Vagina (tissue), 2 donors: ENCODE measurements at places on chromosomes 2 and 18.

DNA sequence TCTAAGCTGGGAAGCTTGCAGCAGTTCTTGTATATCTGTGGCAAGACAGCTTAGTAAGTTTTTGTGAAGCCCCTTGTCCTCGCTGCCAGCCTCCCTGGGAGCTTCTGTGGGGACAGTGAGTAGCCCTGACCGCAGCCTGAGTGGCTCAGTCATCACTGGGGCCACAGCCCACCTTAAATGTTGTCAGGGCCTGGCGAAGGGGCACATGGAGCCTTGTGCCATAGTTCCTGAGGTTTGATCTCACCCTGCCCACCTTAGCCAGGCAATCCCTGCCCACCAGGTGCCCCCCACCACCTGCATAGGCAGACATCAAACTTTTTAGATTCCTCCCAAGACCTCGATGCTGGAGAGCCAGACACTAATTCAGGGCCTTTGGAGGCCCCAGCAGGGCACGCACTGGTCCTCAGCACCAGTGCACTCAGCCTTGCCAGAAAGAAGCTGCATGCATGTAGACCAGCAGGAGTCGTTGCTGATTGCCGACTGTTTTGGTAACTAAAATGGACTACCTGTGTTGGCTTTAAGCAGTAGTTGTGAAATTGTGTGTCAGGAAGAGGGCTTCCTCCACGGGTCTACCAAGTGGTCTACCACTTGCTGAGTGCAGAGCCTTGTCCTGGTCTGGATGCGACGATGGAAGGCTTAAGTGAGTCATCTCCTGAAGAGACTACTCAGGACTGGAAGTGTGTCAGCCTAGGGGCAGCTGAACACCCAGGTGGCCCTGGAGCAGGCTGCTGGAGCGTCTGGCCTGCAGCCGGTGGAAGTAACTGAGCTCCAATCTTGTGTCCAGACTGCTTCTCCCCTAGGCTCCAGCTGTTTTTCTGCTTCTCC lies 233.1 kb downstream of the SEPTIN10 start:
- DNase-seq = no peak

GRCh38 chr2:207162316-207162715 lies 3.4 kb downstream of the KLF7 start:
- no peak for DNase-seq

GRCh38 chr2:187638840-187639239 lies 84.6 kb upstream of the TFPI start:
- no peak for DNase-seq

DNA sequence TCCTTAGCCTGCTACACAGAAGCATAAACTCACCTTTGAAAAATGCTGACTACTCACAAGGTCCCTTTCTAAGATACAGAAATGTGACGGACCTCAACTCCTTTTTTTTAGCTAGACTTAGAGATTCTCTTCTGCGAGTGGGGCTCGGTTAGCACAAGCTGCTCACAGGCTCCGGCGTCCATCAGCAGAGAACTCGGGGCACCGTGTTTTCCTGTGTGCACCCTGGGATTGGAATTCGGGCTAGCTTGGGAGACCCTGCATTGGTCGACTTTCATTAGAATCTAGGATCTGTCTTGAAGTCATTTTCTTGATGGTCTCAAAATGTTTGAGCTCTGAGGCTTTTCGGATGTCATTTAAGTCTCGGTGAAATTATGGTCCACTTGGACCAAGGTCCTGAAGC lies 191.2 kb downstream of the GBX2 start:
- DNase-seq = no peak

- no peak for DNase-seq
These were observed 18.5 kb upstream of the IL36G start for GRCh38 chr2:112959109-112959812.

- no peak for DNase-seq
These were observed 584.6 kb downstream of the CNTNAP5 start for GRCh38 chr2:124609667-124610066.

- no peak for DNase-seq
These were observed 5.2 kb downstream of the RETREG2 start for GRCh38 chr2:219183151-219183772.

GRCh38 chr2:43238176-43238575 lies 11.8 kb upstream of the ZFP36L2 start:
- no peak for DNase-seq

DNA sequence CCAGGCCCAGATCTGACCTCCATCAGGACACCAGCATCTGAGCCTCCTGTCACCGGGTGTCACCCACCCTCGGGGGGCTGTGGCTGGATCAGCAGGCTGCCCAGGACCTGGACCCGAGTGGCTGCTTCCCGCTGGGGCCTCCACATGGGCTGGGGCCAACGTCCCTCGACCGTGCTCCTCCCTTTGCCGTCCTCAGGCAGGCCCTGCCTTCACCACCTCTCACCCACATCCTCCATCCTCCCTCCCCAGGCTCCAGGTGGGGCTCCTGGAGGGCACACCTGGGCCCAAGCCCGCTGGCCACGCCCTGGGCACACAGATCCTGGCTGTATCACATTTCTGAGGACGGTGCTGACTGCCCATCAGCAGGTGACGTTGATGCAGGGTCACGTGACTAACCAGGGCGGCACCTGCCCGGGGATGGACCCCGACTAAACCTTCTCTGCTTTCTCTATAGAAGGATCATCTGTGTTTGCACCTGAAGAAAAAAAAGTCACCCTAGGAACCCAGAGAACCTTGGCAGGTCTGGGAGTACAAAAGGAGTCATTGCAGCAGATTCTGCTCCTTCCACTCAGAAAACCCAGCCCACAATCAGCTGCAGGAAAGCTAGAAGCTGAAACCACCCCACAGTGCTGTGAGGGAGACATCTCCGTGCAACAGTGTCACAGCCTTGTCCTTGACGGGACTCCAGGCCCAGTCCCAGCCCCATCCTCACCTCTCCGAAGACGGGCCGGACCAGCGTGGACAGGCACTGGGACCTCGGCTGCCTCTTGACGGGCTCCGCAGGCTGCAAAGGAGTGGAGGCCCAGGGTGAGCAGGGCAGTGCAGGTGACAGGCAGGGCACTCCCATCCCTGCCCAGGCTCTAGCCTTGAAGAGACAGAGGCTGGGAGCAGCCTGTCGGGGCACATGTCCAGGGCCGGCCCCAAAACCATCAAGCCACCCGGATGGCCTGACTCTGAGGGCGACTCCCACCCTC lies 11.2 kb downstream of the STK25 start:
- no peak for DNase-seq

DNA sequence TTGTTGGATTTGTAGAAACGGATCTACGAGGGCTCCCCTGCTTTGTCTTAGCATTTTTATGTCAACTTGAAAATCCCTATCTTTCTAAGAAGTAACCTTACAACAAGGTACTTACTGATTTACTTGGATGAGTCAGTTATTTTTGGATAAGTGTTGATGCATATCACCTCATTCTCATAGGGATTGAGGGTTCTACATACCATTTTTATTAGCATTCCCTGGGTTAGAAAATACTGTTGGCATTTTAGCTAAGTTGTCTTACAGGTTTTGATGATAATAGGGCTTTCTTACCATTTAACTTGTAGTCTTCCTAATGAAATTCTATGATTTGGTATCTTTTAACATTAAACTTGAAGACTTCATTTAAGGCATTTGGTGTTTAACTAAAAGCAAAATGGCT lies 125.2 kb downstream of the UBE2E3 start:
- DNase-seq = no peak

- no peak for DNase-seq
These were observed 325.6 kb downstream of the HRH4 start for GRCh38 chr18:24786027-24786426.

DNA sequence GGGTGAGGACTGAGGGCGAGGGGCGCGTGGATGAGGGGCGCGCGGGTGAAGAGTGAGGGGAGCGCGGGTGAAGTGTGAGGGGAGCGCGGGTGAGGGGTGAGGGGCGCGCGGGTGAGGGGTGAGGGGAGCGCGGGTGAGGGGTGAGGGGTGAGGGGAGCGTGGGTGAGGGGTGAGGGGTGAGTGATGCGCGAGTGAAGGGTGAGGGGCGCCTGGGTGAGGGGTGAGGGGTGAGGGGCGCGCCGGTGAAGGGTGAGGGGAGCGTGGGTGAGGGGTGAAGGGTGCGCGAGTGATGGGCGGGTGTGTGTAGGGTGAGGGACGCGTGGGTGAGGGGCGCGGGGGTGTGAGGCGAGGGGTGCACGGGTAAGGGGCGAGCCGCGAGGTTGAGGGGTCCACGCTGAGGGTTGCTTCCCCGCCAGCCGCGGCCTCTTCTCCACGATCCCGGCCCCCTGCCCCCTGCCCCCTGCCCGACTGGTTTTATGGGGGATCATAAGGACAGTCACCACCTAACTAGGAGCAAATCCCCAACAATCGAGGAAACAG lies 1.1 kb upstream of the SLC66A2 start:
- DNase-seq = no peak

GRCh38 chr2:2331881-2332280 lies 806 bp upstream of the MYT1L start:
- no peak for DNase-seq

- DNase-seq = no peak
These were observed 1195.7 kb upstream of the ZEB2 start for GRCh38 chr2:145715601-145716000.

DNA sequence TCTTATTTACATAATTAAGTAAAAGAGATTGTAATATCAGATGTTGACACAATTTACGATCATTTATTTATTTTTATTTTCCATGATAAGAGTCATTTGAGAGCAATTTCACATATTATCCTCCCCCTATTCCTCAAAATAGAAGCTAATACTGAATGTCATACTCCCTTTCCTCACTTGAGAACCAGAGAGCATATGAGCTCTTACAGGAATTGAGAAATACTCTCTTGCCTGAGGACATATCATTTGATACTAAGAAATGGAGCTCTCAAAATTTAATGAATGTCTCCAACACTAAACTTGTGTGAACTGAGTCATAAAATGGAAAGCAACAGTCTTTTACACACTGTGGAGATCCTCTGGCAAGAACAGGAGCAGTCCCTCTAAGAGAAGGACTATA lies 68.5 kb upstream of the CHST9 start:
- DNase-seq = no peak

DNA sequence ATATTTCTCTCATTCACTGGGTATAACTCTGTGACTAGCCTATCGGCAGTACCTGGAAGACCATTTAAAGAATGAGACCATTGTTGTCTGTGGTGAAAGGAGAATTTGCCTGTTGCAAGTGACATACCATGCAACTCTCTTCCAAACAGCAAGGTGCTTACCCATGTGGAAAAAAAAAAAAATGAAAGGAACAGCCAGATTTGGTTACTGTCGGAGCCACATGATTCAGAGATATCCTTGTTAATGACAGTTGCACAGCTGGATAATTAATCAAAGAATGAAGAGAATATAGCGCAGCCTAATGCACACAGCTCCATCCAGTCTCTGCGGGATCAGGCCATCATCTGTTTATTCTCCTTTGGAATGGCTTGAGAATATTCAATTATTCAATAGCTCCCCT lies 141.8 kb downstream of the HRH4 start:
- DNase-seq = peak; percentile 6

DNA sequence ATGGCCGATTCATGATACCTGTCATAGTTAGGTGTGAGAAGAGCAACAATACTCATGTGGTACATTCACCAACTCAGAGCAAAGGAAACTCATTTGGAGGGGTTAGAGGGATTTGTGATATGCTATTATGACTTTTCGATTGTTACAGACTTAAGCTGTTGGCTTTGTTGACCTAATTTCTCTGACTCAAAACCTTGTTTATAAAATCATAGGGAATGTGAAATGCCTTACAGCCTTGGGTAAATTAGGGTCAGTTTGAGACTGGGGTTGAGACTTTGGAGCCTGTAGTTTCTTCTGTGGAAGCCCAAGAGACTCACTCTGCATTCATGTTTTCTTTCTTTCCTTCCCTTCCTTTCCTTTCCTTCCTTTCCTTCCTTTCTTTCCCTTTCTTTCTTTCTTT lies 261.9 kb downstream of the LRRTM1 start:
- no peak for DNase-seq

- no peak for DNase-seq
These were observed 12.2 kb downstream of the PLB1 start for GRCh38 chr2:28507796-28508764.

- DNase-seq = no peak
These were observed 443.1 kb downstream of the THSD7B start for GRCh38 chr2:137208431-137208891.

DNA sequence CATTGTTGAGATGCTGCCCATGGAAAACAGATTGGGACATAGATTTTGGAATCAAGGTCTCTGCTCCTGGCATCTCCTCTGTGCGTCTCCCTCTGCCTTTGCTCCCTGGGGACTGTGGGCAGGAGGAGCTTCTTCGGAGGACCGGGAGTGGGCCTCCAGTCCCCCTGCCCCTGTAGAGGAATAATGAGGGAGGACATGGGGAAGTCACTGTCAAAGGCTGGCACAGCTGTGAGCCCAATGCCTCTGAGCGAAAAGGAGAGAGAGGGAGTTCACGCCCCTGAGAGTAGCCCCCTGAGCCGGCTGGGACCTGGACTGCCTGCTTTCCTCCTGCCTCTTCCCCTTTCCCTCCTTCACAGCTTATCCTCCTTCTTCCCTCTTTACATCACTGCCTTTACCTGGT lies 195.0 kb downstream of the LOXHD1 start:
- DNase-seq = no peak

DNA sequence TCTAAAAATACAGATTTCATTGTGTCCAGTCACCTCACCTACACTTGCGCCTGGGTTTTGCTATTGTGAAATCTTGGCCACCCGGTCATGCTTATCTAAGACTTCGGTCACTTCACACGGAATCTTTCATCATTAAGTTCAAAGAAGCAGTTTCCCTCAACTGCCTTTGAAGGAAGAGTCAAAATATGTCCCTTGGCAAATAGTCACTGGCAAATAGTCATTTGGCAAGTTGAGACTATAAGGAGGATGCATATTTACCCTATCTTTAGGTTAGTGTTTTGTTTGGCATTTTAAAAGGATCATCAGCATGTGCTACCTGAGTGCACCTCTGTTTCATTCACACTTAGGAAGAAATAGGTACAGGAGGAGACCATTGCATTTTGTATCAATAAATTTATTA lies 95.9 kb downstream of the FEZ2 start:
- no peak for DNase-seq

GRCh38 chr2:153373510-153374279 lies 104.9 kb downstream of the RPRM start:
- DNase-seq = no peak

DNA sequence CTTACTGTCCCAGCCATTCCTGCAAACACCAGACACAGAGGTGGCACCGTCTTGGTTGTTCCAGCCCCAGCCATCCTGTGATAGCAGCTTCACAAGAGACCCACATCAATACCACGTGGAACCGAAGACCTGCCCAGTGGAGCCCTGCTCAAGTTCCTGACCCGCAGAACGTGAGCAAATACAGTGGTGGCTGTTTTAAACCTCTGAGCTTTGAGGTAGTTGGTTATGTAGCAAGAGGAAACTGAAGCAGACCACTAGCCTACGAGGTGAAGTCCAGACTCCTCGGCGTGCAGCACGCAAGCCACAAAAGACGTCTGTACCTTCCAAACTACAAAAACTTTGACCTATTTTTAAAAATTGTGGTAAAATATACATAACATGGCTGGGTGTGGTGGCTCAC lies 96.1 kb upstream of the ODC1 start:
- no peak for DNase-seq

GRCh38 chr2:181070836-181071200 lies 90.4 kb downstream of the UBE2E3 start:
- DNase-seq = no peak

GRCh38 chr18:9867071-9867594 lies 18.6 kb upstream of the TXNDC2 start:
- DNase-seq = no peak
